ENCODE measurements at places on chromosomes 5 and 9.

DNA sequence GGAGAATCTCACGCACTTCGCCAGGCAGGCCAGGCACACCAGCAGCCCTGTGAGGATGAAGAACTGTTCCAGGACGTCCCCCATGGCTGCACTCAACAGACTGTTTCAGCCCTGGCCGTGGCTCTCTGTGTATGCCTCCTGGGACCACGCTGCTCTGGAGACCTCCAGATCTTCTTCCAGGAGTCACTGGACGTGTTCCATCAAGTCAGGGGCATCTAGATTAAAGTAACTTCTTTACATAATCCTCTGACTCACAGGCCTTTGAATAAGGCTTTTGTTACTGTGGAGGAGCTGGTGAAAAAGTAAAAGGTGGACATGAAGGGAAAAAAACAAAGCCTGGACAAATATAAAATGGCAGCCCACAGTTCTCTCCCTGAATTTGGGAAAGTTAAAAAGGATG lies at the start of gene HSD17B3:
Gene HSD17B3, minus strand, starts transcription at position 156 of the 400 bp plus-strand sequence. Its CDS starts 72 bp downstream, at position 84.
- DNase-seq, result no peak

GRCh38 chr5:53031695-53032096 lies 42.5 kb downstream of the ITGA2 start:
- no peak for DNase-seq

DNA sequence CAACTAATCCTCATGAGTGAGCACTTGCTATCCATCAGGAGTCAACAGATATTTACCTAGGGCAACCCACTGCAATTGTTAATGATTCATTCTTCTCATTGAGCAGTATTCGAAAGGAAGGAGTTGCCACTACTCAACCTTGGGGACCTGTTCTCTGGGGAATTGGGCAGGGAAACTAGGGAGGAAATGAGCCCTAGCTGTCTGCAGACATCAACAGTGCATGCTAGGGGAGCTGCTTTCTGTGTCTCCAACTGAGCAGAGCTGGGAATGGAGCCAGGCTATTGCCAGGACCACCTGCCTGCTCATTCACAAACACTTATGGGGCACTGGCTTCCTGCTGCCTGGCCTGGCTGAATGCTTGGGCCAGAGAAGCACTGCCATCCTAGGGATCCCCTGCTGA lies 183.4 kb downstream of the TMEM38B start:
- no peak for DNase-seq

DNA sequence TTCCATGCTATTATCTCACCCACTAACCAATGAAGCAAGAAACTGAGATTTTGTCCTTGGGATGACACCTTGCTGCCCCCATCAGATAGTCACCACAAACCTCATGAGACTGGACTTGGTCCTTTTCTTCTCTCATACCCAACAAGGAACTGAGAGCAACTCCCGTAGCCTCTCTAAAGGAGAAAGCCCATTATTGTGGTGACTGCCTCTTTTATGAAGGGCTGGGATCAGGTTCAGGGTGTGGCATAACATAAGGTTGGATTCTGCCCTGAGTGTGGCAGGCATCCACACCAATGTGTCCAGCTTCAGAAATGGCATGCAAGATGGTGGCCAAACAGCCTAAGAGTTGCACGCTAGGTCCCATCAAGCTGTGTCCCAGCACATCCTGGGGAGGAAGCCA lies 1.3 kb upstream of the ACTL7A start:
- no peak for DNase-seq

GRCh38 chr5:65076251-65076869 lies 307.6 kb downstream of the CWC27 start:
- DNase-seq, result no peak

DNA sequence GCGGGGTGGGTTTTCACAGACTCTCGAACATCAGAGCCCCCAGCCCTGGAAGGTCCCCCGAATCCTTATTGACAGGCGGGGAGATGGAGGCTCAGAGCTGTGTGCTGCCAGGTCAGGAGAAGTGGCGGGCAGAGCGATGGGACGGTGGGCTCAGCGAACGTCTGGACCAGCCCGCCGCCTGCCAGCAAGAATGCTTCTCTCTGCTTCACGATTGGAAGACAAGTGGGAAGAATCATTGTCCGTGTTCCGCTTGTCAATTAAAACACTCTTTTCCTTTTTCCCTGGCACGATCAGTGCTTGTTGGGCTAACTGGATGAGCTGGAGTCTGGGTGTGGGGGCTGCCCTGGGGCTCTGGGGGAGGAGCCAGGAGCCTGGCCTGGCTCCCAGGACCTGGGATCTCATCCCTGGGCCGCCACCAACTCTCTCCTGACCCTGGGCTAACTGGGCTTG lies 1.6 kb downstream of the COL5A1 start:
- DNase-seq, result no peak

GRCh38 chr9:72150127-72150526 lies 887 bp downstream of the GDA start:
- DNase-seq, result no peak

DNA sequence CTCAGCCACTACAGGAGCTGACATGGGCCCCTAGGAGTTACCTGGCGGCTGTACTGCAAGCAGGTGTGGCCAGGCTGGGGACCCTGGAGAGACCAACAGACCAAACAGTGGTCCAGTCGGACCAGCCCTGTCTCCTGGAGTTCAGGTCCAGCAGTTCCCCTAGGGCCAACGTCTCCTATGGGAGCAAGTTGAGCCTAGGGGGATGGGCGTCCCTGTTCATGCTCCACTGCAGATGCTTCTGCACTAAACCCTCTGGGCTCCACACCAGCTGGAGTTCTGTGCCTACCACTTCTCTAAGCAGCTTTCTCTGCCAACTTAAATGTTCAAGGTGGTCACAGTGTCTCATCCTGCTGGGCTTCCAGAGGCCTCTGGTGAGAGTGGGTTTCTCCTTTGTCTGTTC lies 20.6 kb upstream of the OMD start:
- no peak for DNase-seq
